Hematopoietic multipotent progenitor cell treated with erythropoietin and hydrocortisone succinate and interleukin-3 and kit ligand, for 6 days (in vitro differentiated cells): ENCODE measurements at places on chromosomes 3 and 15.

DNA sequence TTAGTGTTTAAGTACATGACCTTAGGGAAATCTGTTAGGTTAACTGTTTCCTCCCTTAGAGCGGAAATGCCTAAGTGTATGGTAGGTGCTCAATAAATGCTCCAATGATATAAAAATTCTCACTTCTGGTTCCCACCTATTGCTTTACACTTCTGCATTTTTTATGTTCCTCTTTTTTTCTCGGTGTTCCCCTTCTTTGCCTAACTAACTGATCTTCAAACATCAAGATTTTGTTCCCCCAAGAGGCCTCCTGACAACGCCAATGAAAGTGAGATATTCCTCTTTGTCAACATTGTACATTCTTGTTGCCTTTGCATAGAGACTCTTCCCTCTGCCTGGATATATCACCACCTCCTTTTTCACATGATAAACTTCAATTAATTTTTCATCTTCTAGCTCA, 17.4 kb downstream of the SLC35A5 start:
- DNase-seq = peak; percentile 38

GRCh38 chr3:21825684-21826083, 74.7 kb upstream of the ZNF385D start:
- DNase-seq = no peak

DNA sequence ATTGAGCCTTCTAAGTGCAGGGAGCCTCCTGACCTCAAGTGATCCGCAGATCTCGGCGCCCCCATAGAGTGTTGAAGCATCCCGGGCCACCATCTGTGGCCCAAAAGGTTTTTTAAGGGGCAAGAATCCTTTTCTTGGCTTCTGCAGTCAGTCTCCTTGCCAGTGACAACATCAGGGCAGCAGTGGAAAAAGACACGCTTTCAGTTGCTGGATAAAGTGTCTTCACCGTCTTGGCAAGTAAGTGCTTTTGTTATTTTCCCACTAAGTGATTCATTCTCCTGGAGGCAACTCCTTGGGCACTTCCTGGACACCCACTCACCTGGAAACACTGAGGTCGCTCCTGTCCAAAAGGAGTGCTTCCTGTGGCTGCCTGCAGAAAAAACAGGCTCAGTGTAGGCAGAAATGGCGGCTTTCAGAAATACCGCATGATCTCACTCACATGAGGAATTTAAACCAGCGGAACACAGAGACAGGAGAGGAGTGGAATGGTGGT, 71.7 kb upstream of the ABHD2 start:
- DNase-seq = no peak

- no peak for DNase-seq
Measured at GRCh38 chr3:127787071-127787490, 35.2 kb downstream of the MGLL start.

GRCh38 chr3:124372775-124373174, 357.5 kb upstream of the UMPS start:
- DNase-seq = no peak

DNA sequence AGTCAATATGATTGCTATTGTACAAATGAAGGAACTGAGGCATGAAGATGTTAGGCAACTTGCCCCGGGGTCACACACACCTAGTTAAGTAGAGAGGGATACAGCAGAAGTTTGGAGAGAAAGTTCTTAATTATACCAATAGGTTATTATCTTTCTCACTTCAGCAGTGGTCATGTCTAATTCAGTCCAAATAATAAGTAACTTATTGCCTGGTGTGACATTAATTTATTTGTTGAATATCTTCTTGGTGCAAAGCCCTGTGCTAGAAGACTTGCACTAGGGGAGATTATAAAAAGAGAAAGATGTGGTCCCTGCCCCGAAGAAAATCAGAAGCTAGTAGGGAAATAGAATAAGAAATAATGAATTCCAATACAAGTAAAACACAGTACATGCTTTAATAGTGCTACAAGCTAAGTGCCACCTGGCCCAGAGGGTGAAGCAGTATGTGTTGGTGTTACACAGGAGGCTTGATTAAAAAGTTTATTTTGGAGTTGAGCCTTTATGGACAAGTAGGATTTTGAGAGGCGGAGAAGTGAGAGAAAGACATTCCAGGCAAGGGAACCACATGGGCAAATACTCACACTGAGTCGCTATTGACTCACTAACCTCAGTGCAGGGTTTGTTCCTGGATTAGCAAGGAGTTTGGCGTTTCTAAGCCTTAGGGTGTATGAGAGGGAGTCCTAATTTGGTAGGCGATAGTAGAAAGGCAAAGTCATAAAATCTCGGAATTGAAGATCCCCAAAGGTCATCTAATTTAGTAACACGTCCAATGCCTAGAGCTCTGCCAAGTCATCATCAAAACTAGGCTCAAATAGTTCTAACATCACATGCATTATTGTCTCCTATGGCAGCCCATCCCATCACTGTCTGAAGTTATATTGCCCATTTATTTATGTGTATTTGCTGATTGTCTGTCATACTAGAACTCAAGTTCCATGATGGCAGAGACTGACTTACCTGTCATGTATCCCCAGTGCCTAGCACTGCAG, 19.2 kb upstream of the GSK3B start:
- DNase-seq = no peak

DNA sequence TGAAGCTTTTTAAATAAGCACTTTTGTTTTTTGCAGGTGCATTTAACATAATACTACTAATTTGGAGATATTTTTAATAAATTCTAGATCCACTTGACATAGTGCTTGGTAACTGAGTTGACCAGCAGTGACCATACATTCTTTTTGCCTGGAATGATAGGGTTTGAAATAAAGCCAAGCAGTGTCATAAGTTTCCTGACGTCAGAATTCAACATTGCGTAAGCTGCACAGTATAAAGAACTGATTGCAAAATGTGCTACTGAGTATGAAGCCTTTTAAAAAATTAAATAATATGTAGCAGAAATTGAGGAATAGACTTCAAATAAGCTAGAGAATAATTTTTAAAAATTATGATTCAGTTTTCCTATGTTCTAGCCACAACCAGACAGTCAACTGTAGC, 454.6 kb upstream of the ARPP21 start:
- DNase-seq = no peak

DNA sequence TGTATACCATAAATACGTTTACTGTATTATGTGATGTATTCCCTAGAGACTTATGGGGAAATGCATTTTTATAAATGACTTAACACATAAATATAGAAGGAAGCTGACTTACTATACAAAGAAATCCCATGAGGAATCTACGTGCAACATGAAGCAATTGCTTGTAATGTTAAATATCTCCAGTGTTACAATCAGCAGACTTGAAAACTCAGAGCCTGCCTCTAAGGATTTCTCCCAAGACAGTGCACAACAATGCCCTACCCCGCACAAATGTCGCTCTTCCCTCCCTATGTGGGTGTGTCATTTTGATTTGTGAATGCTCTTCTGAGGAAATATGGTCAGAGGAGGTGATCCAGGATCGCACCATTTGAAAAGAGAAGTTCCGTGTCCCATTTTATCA, 629.0 kb downstream of the NR2F2 start:
- DNase-seq = no peak

GRCh38 chr3:21752749-21753347, 1.8 kb upstream of the ZNF385D start:
- peak; percentile 66 for DNase-seq

GRCh38 chr15:40285151-40285550, 2.3 kb upstream of the ANKRD63 start:
- no peak for DNase-seq

GRCh38 chr3:58177747-58178527, 32.8 kb downstream of the DNASE1L3 start:
- peak; percentile 90 for DNase-seq

- no peak for DNase-seq
Measured at GRCh38 chr15:56208641-56209155, 35.0 kb downstream of the RFX7 start.

- DNase-seq = no peak
Measured at GRCh38 chr3:188764609-188765008, 407.2 kb upstream of the TPRG1 start.

GRCh38 chr15:50736823-50737222, 28.7 kb downstream of the SPPL2A start:
- no peak for DNase-seq

- DNase-seq = no peak
Measured at GRCh38 chr15:68341760-68342725, 64.5 kb downstream of the FEM1B start.

DNA sequence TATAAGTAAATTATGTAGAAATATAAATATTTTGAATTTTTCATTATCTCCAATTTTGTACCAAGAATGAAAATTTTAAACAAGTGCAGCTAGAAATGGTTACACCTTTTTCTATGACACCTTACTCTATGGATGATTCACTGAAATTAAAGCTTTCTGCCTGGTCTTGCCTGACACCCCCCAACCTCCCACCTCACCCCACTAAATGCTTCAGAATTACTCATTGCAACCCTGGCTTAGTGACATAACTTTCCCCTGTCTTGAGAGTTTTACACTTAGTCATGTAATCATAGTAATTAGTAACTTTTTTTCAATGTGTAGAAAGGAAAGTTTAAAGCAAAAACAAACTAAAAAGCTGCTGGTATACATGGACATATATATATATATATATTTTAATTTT, 42.0 kb upstream of the MEIS2 start:
- DNase-seq = no peak

- DNase-seq = no peak
Measured at GRCh38 chr3:25166016-25166415, 262.0 kb upstream of the RARB start.

- DNase-seq = peak; percentile 50
Measured at GRCh38 chr15:89665449-89666181, 10.3 kb upstream of the KIF7 start.

DNA sequence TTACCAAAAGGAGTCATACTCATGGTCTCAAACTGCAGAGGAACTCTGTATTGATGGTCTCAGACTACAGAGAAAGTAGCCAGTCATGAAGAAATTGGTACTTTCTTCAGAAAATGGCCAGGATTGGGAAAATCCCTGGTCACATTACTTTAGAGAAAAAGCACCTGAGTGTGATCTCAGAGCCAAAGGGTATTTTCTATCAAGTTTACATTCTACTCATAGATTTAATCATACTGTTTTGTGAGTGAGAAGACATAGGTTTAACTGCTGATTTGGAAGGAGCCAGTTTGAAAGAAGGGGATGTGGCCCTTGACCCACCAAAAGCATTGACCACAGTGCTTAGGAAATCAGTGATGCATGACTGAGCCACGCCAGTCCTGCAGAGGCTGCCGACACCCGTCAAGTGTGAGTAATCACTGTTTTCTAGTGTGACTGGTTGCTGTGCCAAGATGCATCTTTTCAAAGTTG, 203.6 kb downstream of the AKAP13 start:
- peak; percentile 43 for DNase-seq

- peak; percentile 43 for DNase-seq
Measured at GRCh38 chr3:122578069-122578740, 755 bp downstream of the PARP15 start.

DNA sequence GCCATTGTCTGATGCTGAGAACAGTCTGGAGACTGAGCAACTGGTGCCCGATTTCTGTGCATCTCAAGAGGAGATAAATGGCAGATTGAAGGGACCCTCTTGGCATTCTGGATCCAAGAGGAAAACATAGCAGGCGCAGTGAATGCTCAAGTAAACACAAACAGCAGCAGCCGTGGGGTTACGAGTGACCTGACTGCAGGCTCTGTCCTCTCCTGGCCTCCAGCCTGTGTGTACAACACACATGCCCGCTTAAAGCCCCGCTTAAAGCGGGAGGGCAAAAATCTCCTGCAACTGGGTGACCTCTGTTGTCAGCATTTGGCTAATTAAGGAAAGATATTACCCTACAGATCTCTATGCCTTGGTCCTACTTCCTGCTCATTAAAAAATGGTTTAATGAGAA, 120.5 kb downstream of the GREM1 start:
- no peak for DNase-seq

GRCh38 chr15:73851689-73852088, 21.7 kb upstream of the TBC1D21 start:
- DNase-seq = peak; percentile 84

DNA sequence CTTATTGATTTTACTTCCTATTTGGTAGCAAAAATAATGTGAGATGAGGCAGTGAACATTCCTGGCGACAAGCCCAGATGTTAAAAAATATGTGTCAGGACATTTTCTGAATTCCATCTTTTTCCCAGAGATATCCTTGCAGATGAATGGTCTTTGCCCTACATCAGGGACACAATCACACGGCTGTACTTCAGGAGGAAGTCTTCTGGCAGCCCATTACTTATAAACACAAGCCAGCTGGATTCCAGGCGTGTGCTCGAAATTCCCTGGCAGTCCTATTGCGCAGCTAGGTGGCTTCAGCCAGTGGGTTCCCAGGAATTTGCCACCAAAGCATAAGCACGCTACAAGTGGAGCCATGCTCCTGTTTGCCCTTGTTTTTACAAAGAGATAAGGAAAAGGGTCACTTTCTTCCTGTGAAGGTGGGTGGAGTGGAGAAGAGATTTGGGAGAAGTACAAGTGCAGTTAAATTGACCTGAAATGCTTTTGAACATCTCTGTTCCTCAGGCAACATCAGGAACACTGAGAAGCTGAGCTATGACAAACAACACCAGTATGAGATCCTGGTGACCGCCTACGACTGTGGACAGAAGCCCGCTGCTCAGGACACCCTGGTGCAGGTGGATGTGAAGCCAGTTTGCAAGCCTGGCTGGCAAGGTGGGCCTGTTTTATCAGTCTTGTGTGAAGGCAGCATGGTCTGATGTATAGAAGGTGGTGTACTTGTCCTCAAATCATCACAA, 257.1 kb upstream of the TRIM42 start:
- DNase-seq = no peak

GRCh38 chr3:120649830-120650233, 32.2 kb downstream of the HGD start:
- DNase-seq = no peak

DNA sequence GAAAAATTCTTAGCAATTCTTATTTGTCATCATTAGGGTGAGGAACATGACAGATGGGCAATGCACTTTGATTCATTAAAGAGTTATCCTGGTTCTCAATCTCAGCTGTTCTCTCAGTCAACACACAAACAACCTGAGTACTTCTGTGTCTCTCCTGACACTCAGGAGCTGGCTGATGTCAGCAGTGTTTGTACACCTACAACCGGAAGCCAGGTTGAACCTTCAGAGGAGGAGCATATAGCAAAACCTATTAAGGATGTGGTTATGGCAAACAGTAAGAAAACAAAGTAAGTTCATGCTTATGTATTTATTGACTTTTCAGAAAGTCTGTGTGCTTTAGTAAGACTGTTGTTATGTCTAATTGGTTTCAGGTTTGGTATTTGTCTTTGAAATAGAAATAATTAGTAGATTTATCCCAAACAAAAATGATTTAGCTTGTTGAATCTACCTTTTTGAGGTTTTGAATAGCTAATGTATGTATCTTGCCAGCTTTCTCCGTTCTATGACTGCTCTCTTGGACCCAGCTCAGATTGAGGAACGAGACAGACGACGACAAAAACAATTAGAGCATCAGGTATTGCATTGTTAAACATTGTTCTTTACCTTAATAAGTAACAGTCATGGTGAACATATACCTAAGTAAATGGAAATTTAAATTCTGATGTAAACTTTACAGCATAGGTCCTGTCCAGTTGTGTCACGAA, 36.6 kb downstream of the CCDC66 start:
- DNase-seq = no peak

- no peak for DNase-seq
Measured at GRCh38 chr15:90982135-90982534, 12.2 kb downstream of the PRC1 start.
